Cortex of kidney (tissue), 1 donor: ENCODE measurements at places on chromosomes 3 and 15.

DNA sequence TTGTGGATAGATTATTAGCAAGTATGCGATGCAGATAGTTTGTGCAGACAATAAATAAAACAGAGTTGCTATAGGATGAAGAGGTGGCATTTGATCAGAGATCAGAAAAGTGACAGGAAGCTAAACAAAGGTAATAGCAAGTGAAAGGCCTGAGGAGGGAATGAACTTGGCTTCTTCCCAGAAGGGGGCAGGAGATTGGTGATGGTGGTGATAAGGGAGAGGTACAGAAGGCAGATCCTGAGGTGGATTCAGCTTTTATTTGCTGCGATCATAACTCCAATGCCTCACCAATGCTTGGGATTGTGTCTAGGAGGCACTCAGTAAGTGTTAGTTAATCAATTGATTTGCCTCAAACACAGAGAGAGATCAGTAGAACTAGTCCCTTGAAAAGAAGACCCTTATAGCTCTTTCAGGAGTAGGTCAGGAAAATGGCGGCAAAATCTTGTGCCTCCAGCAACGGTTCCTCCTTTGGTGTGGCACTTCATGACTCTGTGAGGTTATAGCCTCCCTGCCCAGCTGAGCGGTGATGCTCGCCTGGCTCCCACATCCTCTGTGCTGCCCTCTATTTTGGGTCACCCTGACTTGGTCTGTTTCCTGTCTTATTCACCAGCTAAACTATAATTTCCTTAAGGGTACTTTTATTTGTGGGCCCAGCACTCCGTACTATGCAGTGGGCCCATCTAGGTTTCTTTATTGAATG is 37.5 kb downstream of the TGFBR2 start:
- DNase-seq: no peak

DNA sequence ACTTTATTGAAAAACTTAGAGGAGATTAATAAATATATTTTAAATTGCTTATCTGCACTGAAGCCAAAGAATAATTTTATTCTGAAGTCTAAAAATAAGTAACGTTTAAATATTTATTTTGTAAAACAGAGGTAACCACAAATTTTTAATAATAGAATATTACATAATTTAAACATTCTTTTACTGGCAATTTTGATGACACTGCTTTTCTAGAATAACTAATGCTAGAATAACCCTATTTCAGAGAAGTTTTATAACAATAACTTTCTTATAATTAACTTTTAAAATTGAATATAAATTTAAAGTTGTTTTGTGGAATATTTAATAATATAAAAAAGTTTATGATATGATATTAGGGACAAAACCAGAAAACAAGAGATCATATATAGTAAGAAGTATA is 409.6 kb upstream of the KCNMB2 start:
- DNase-seq: no peak

GRCh38 chr3:192433704-192434103 is 293.6 kb downstream of the FGF12 start:
- DNase-seq: no peak

GRCh38 chr3:196440041-196440537 is 7.9 kb upstream of the UBXN7 start:
- no peak for DNase-seq

- DNase-seq: no peak
Observed at GRCh38 chr3:175477651-175478224, 618.6 kb downstream of the NAALADL2 start.

GRCh38 chr3:88767746-88768145 is 339.7 kb upstream of the EPHA3 start:
- no peak for DNase-seq

GRCh38 chr15:85318048-85318731 is 62.2 kb upstream of the AKAP13 start:
- DNase-seq: no peak

DNA sequence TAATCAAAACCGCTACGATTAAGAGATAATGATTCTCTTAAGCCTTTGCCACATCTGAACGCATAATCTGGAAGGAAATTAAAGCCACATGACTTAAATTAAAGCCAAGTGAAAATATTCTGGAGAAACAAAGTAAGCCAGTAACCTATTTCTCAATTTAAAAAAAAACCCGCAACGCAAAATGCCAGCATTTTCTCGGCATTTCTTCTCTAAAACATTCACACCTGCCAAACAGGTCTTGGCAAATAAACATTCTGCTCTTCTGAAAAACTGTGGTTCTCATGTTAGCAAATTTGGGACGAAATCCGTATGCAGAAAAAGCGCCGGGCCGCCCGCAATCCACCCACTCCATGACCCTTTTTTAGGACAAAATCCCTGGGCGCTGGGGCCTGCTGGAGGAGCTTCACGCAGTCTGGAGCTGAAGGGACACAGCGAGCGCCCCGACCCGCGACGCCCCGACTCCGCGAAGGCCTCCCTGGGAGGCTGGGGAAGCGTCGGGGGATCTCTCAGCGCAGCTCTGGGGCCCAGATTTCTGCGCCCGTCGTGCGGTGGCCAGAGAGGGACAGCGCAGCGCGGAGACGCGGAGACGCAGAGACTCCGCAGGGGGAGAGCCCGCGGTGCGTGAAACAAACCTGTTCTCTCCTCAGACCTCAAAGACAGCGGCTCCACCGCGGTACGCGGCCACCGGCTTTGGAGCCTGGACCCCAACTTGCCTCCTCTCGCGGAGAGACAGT is 471 bp downstream of the NKIRAS1 start:
- no peak for DNase-seq

DNA sequence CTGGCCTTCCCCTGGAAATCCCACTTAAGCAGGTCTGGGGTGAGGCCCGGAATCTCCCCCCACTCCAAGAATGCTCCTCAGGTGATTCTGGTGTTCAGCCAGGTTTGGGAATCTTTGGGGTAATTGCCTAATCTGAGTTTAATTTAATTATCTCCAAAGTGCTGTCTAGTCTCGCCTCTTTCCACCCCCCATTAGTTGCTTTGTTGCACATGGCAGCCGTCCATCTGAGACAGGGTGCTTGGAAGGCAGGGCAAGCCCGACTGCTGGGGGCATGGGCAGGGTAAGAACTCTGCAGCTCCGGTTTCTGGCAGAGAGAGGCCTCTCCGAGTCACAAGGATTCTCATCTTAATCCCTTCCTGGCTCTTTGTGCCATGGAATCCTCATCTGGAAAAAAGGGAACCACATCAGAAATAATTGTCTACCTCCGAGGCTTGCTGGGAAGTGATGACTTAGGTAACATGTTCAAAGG is 15.0 kb downstream of the IL17RD start:
- DNase-seq: no peak

GRCh38 chr15:35166730-35167359 is 81.8 kb upstream of the NANOGP8 start:
- DNase-seq: no peak

- DNase-seq: no peak
Observed at GRCh38 chr3:112375117-112375516, 42.2 kb downstream of the CD200 start.

GRCh38 chr3:49649576-49649975 is 24.6 kb upstream of the APEH start:
- no peak for DNase-seq

GRCh38 chr3:156659260-156659659 is 15.1 kb upstream of the TIPARP start:
- no peak for DNase-seq

DNA sequence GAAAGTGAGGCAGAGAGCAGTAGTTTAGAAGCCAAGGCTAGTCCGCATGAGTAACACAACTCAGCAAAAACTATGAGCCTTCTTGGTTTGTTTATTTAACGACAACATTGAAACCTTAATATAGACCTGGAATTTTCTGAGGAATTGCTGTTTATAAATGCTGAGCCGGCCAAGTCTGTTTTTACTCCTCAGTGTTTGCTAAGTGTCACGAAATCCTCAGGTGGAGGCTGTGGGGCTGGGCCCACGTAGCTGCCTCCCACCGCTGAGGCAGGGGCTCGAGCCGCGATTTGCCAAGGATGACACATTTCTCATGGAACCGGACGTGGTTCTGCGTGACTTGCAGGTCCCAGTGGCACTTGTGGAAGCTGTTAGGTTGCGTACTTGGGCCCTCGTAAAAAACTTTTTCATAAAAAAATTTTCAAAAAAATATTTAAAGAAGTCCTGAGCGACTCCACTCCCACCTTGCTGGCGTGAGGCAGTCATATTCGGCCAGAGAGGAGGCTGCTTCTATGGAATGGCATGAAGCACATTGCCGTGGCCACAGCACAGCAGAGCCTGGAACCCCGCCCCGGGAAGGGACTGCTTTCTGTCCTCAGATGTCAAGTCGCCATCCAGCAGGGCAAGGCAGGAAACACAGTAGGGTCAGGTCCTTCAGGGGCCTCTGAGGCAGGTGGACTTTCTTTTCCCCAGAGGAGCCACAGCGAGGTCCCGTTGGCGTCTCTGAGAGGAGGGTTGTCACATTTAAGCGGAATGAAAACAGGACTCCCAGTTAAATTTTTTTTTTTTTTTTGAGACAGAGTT is 64.8 kb upstream of the PCSK6 start:
- no peak for DNase-seq

- DNase-seq: no peak
Observed at GRCh38 chr3:60475096-60475495, 776.2 kb downstream of the FHIT start.

DNA sequence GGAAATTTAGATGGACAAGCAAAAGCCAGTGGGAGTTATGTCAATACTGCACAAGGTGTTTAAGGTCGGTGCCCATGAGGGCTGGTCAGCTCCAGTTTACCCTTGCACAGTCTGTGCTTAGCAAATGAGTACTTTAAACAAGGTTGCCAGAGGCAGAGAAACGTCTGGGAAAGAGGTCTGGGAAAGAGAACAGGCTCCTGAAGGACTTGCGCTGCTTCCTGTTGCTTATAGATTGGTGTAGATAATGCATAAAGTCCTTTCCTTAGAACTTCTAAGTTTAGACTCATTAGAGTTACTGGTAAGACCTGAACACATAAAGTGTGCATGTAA is 162.6 kb upstream of the P2RY1 start:
- DNase-seq: no peak

DNA sequence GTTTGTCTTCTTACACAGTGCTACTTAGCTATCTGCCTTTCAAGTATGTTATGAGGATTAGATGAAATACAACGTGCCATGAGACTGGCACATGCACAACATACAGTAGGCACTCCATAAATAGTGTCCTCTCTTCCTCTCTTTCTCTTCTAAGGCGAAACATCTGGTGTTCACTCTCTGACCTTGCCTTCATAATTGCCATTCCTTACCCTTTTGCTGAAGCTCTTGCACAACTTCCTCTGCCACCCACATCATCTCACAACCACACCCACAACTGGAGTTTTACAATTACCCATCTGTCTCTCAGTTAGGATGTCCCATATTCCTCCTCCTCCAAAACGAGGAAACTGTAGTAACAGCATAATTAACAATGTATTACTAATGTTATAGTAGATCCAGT is 26.4 kb upstream of the ACP3 start:
- no peak for DNase-seq

DNA sequence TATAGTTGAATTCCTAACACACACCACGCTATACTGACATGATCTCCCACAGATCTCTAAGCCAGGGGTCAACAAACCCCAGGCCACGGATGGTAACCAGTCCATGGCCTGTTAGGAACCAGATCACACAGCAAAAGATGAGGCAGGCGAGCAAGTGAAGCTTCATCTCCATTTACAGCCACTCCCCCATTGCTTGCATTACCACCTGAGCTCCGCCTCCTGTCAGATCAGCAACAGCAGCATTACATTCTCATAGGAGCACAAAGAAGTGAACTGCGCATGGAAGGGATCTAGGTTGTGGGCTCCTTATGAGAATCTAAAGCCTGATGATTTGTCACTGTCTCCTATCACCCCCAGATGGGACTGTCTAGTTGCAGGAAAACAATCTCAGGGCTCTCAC is 2.7 kb downstream of the PDCD7 start:
- no peak for DNase-seq

DNA sequence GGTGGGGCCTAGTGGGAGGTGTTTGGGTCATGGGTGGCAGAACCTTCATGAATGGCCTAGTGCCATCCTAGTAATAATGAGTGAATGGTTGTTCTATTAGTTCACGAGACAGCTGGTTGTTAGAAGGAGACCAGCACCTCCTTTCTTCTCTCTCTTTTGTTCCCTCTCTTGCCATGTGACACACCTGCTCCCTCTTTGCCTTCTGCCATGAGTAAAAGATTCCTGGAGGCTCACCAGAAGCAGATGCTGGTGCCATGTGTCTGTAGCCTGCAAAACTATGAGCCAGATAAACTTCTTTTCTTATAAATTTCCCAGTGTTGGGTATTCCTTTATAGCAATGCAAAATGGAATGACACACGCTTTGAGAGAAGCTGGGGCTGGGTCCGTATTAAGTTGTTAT is 89.0 kb upstream of the SLC4A7 start:
- DNase-seq: no peak

DNA sequence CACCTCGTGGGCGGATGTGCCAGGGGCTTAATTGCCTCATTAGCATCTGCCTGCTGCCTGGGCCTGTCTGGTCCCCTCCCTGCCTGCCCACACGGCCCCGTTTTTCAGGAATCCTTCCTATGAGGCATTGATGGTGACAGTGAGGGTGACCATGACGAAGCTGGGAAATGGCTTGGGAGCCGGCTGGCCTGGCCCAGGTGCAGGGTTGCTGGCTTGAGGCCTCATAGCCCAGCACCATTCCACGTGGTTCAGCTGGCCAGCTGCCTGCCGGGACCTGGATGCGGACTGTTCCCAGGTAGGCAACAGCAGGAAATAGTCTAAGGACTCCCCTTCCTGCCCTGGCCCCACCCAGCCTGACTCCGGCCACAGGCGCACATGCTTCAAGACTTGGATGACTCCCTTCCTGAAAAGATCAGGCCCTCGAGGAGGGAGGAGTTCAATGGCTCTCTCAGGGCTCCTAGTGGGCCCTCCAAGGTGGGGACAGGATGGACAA is 8.9 kb upstream of the DUSP7 start:
- no peak for DNase-seq

GRCh38 chr15:80846031-80846815 is 67.1 kb downstream of the CEMIP start:
- DNase-seq: no peak

DNA sequence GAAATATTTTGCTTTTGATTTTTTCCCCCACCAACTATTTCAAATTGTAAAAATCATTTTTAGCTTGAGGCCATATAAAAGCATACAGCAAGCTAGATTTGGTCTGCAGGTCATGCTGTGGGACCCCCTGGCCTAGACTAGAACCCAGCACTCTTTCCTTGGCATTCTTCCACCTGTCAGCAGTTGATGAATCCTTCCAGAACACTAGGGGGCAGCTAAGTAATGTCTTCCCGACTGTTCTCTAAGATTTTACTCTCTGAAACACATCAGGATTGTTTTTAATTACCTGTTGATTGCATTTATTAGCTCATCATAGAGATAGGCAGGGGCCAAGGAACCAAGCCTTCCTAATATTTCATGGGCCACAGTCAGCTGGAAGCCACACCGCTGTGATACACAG is 174.5 kb downstream of the CACNA1D start:
- no peak for DNase-seq

DNA sequence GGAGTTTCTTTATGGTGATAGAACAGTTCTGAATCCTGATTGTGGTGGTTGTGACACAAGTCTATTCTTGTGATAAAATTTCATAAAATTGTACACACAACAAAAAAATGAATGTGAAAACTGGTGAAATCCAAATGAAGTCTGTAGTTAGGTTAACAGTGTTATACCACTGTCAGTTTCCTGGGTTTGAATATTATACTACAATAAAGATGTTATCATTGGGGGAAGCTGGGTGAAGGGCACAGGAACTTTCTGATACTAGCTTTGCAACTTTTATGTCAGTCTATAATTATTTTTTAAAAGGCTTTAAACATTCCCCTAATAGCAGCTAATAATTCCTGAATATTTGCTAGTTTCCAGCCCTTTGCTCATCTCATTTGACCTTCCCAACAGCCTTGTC is 319.8 kb downstream of the LRTM1 start:
- DNase-seq: no peak
